ENCODE measurements at places on chromosomes 3 and 15.

- no peak for DNase-seq
Measured at GRCh38 chr3:15942936-15943335, 145.2 kb upstream of the ANKRD28 start.

- DNase-seq: no peak
Measured at GRCh38 chr15:25739687-25740121, 123.4 kb downstream of the ATP10A start.

DNA sequence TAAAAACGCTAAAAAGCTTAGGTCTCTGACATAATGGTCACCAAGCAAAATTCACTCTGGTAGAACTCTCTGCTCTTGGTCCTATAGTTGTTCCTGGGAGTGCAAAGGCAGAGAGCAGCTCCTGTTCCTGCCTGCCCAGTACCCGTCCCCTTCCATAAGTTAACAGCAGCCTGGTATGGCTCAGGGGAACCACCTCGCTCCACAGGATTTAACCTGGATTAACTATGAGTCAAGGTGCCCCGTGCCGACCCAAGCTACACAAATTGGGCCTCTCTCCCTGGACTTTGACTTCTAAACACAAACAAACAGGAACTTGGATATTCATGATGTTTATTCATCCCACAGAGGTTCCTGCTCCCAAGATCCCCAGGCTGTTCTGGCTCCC is 32.1 kb downstream of the SCAP start:
- DNase-seq: no peak

- DNase-seq: no peak
Measured at GRCh38 chr3:152298393-152299248, 29.9 kb downstream of the MBNL1 start.

- no peak for DNase-seq
Measured at GRCh38 chr3:17179381-17180205, 294.8 kb downstream of the PLCL2 start.

- no peak for DNase-seq
Measured at GRCh38 chr15:80785335-80785734, 6.2 kb downstream of the CEMIP start.

GRCh38 chr3:161673866-161674265 is 177.3 kb downstream of the OTOL1 start:
- no peak for DNase-seq

DNA sequence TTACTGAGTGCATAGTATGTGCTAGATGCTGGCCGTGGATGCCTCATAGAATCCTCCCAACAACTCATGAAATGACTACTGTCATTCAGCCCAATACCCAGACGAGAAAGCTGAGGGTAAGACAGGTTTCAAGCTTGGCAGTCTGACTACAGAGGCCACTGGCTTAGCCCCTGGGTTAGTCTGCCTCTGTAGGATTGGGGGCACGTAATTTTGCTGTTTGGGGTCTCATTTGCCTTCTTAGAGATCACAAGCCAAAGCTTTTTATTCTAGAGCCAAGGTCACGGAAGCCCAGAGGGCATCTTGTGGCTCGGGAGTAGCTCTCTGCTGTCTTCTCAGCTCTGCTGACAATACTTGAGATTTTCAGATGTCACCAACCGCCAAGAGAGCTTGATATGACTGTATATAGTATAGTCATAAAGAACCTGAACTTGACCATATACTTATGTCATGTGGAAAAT is 1.0 kb upstream of the CCR5 start:
- DNase-seq: no peak

GRCh38 chr3:38205472-38205805 is 40.1 kb downstream of the OXSR1 start:
- no peak for DNase-seq

DNA sequence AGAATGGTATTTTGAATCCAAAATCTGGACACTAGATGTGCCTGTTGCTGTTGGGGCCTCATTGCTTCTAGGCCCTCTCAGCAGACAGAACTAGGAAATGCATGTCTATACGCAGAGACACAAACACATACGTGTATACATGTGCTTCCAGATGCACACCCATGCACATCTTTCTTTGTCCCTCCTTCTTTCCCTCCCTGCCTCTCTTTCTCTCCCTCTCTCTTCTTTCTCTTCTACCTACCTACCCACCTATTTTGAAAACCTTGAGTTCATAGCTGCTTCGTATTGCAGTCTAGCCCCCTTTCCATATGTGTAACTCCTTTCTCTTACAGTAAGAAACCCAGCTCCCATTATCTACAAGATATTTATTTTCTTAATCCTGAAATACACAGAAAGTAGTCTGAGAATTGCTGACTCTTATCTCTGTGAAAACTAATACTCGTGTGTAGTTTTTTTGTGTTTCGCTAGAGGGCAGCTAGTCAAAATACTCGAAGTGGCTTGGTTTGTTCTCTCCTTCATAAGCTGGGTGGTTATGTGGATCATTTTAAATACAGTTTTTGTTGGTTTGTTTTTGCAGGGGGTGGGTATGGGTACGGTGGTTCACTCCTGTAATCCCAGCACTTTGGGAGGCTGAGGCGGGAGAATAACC is 18.5 kb downstream of the RPL32 start:
- DNase-seq: no peak

- no peak for DNase-seq
Measured at GRCh38 chr3:59234884-59235633, 185.2 kb upstream of the CFAP20DC start.

GRCh38 chr3:157174290-157174648 is 14.3 kb upstream of the CCNL1 start:
- DNase-seq: no peak

- DNase-seq: no peak
Measured at GRCh38 chr15:42914728-42915497, 5.7 kb downstream of the TTBK2 start.

GRCh38 chr3:153911116-153911515 is 210.1 kb upstream of the ARHGEF26 start:
- DNase-seq: no peak
